ENCODE measurements at places on chromosomes 4 and X. TPM values are rescaled to one million over a fixed set of nuclear protein-coding genes. Genes with fewer than 3 reads are reported as not detected.

- H3K27ac ChIP-seq = no peak overlapping the region
- H3K4me1 ChIP-seq = no peaks in the 10 kb centered on the region
- peaks cover 14% of the 10 kb centered on the region for H3K27me3 ChIP-seq
- no peak overlapping the region for H3K4me3 ChIP-seq
Measured at GRCh38 chr4:98242063-98242462, 19.1 kb upstream of the RAP1GDS1 start.

DNA sequence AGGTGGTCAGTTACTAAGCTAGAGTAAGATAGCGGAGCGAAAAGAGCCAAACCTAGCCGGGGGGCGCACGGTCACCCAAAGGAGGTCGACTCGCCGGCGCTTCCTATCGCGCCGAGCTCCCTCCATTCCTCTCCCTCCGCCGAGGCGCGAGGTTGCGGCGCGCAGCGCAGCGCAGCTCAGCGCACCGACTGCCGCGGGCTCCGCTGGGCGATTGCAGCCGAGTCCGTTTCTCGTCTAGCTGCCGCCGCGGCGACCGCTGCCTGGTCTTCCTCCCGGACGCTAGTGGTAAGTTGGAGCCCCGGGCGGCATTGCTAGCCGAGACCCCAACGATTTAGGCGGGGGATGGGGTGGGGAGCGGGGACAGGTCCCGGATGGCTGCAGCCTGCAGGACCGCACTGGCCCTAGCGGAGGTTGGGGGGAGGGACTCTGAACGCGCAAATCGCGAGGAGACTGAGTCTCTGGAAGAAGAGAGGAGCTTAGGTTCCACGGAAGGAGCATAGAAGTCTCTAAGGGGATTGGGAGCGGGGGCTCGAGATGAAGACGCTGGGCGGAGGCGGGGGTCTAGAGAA, 573 bp downstream of the HTR2C start:
- DNase-seq = no peak
- no peak overlapping the region for H3K4me3 ChIP-seq
- no peak overlapping the region for H3K27ac ChIP-seq
- H3K4me1 ChIP-seq = no peaks in the 10 kb centered on the region
- H3K36me3 ChIP-seq = peaks cover 2% of the 10 kb centered on the region
- H3K27me3 ChIP-seq = peaks cover 11% of the 10 kb centered on the region

TAF7L gene
- total RNA-seq = not detected

DNA sequence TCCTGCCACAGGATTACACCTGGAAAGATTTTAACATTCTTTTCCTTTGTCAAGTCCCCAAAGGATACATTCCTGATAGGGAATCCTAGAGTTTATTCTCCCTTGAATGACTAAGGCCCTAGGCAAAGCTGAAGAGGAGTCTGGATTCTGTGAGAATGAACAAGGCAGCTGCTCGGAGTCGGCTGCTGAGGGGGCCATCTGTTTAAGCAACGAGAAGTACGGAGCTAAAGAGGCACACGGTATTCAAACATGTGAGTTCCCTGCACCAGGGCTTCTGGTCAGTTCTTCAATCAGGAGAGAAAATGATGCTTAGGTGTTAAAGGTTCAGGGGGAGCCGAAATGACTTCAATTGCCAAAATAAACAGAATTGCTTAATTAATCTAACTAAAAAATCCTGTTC, 97.6 kb downstream of the MGST2 start:
- H3K4me3 ChIP-seq = no peak overlapping the region
- no peaks in the 10 kb centered on the region for H3K36me3 ChIP-seq
- H3K4me1 ChIP-seq = no peaks in the 10 kb centered on the region

FAM53A gene
- 0.91 TPM for total RNA-seq

RNF128 gene
- total RNA-seq = not detected

SPATA4 gene
- not detected for total RNA-seq

ETDB gene
- not detected for total RNA-seq

DNA sequence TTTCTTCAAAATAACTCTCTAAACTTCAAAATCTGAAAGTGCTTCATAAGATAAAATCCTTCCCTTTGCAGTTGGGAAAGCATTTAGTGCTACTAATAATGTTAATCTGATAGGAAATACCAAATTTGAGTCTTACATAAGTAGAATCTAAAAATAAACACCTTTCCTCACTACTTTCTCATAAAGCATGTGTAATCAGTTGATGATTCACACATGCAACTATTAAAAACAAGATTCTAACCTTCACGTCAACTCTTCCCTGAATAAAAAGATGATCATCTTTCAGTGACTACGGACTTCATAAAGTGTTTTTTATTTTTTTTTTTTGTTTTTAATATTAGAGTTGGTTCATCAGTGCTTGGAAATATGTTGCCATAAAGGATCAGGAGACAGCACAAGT, 172.6 kb downstream of the ACTRT1 start:
- H3K36me3 ChIP-seq = no peaks in the 10 kb centered on the region
- H3K4me3 ChIP-seq = no peak overlapping the region
- no peaks in the 10 kb centered on the region for H3K27me3 ChIP-seq
- no peaks in the 10 kb centered on the region for H3K4me1 ChIP-seq
- H3K27ac ChIP-seq = no peak overlapping the region

- no peak for DNase-seq
- no peak overlapping the region for H3K27ac ChIP-seq
- H3K36me3 ChIP-seq = no peaks in the 10 kb centered on the region
- no peak overlapping the region for H3K4me3 ChIP-seq
Measured at GRCh38 chr4:10619855-10620254, 64.7 kb downstream of the CLNK start.

GRCh38 chr4:89586864-89587263, 250.1 kb downstream of the SNCA start:
- no peak for DNase-seq
- H3K36me3 ChIP-seq = no peaks in the 10 kb centered on the region
- peaks cover 6% of the 10 kb centered on the region for H3K27me3 ChIP-seq
- no peak overlapping the region for H3K4me3 ChIP-seq
- no peak overlapping the region for H3K27ac ChIP-seq
- no peaks in the 10 kb centered on the region for H3K4me1 ChIP-seq

- no peak overlapping the region for H3K4me3 ChIP-seq
- H3K27ac ChIP-seq = no peak overlapping the region
- H3K36me3 ChIP-seq = no peaks in the 10 kb centered on the region
- no peaks in the 10 kb centered on the region for H3K4me1 ChIP-seq
Measured at GRCh38 chrX:66672106-66672505, 33.2 kb upstream of the EDA2R start.

GRCh38 chr4:6935965-6936364, 26.3 kb downstream of the TBC1D14 start:
- H3K36me3 ChIP-seq = peaks cover 48% of the 10 kb centered on the region
- no peak overlapping the region for H3K4me3 ChIP-seq
- H3K27me3 ChIP-seq = no peaks in the 10 kb centered on the region
- H3K27ac ChIP-seq = no peak overlapping the region
- no peak for DNase-seq
- H3K4me1 ChIP-seq = peaks cover 43% of the 10 kb centered on the region

HTR2C gene
- total RNA-seq = not detected

H2BW2 gene
- not detected for total RNA-seq

GRCh38 chrX:76439188-76439587, 11.7 kb downstream of the MAGEE1 start:
- DNase-seq = no peak
- peaks cover 2% of the 10 kb centered on the region for H3K36me3 ChIP-seq
- H3K4me1 ChIP-seq = peaks cover 4% of the 10 kb centered on the region
- H3K27me3 ChIP-seq = no peaks in the 10 kb centered on the region

DNA sequence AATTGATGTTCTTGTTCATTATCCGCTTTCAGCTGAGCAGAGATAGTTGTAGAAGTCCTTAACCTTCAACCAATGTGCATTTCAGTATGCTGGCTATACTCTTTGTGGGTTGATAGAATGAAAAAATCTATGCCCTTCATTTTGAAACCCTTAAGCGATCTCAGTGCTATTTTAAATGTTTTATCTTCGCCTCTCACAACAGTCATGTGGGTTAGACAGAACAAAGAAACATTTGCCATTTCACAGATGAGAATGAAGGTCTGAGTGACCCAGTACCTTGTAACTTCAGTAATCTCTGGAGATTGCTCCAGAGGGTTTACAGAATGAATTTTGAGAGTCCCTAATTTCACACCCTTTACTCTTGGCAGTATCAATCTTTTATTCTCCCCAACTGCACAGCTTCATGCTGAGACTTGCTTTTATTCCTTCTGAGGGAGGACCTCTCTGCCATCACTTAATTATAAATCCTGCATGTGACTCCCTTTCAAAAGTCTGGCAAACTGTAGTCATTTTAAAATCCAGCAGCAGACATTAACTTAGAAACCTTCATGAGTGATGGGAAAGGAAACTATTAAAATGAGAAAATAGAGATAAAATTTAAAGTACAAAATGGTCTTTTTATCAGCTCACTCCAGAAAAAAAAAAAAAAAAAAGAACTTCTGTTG, 921.5 kb downstream of the RAB28 start:
- no peaks in the 10 kb centered on the region for H3K4me1 ChIP-seq
- no peaks in the 10 kb centered on the region for H3K27me3 ChIP-seq
- H3K4me3 ChIP-seq = no peak overlapping the region
- no peaks in the 10 kb centered on the region for H3K36me3 ChIP-seq

DNA sequence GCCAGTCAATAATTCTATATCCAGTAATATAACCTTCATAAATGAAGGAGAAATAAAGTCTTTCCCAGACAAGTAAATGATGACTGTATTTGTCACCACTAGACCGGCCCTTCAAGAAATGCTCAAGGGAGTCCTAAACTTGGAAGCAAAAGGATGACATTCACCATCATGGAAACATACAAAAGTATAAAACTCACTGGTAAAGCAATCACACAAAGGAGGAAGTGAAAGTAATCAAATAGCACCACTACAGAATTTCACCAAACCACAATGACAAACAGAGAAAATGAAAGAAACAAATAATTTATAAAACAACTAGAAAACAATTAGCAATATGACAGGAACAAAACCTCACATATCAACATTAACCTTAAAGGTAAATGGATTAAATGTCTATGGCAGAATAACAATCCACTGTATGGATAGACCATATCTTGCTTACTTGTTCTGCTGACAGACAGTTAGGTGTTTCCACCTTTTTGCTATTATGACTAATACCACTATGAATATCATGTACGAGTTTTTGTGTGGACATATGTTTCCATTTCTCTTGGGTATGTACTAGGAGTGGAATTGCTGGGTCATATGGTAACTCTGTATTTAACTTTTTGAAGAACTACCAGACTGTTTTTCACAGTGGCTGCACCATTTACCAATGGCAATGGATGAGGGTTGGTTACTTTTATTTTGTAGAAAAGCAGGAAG, 44.9 kb downstream of the NAT8L start:
- H3K27ac ChIP-seq = no peak overlapping the region
- H3K36me3 ChIP-seq = peaks cover 12% of the 10 kb centered on the region
- no peak overlapping the region for H3K4me3 ChIP-seq
- H3K27me3 ChIP-seq = peaks cover 22% of the 10 kb centered on the region
- DNase-seq = no peak

DNA sequence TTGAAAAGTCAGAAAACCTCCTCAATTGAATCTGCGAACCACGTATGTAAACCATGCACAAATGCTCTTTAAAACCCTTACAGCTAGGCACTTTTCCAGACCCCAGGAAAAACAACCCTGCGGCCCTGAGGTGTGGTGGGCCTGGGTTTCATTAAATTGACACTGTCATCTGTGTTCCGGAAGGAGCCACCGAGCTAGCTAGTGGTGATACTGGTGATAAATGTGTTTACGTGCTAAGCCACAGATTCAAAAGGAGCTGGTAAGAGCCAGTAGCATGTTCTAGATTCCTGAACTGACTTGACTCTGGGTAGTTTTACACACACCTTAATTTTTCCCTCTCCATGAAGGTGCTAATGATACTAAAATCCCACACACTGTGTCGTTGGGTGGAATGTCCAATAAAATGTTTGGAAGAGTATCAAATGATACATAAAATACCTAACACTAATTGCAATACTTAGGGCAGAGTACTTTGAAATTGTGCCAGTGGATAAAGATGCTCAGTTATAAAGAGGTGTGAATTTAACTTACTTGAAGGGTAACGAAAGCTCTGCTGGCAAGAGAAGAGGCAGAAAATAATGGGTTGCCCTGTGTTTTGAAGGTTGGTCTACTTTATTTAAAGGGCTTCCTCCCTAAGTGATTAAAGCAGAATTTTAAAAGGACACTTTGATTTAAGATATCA, 8.5 kb downstream of the SMS start:
- no peaks in the 10 kb centered on the region for H3K27me3 ChIP-seq
- no peak overlapping the region for H3K27ac ChIP-seq
- no peak for DNase-seq
- H3K36me3 ChIP-seq = peaks cover 9% of the 10 kb centered on the region

PCDH19 gene
- total RNA-seq = not detected

MMRN1 gene
- total RNA-seq = 0.90 TPM

MAGEA11 gene
- not detected for total RNA-seq

ANKRD50 gene
- 0.18 TPM for total RNA-seq

DNA sequence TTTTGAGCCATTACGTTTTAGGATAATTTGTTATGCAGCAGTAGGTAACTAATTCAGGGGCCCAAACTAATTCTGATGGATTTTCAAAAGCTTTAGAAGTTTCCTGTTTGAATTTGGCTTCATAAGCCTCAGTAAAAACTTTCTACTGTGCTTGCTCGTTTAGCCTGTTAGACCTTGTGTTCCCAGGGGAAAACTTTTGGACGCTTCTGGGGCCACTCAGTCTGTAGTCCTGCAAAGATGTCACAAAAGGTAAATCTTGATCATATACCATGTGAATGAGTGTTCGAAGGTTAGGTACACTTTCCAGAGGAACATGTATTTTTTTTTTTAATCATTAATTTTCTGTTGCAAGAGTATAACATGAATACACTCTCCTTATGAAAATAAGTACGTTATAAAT, 70.7 kb downstream of the SUPT20HL2 start:
- no peaks in the 10 kb centered on the region for H3K36me3 ChIP-seq
- H3K4me3 ChIP-seq = no peak overlapping the region
- DNase-seq = no peak
- peaks cover 5% of the 10 kb centered on the region for H3K4me1 ChIP-seq
- peaks cover 4% of the 10 kb centered on the region for H3K27me3 ChIP-seq

All from activated CD4-positive, alpha-beta memory T cell treated with anti-CD3 and anti-CD28 coated beads, Interleukin-2, amount 10 ng/mL, durations not matched to agents 7 days and 5 days (primary cell).